ENCODE measurements at places on chromosomes 4 and X.
A peak's percentile ranks its signal among the peaks of the same experiment; 100 is the strongest.

DNA sequence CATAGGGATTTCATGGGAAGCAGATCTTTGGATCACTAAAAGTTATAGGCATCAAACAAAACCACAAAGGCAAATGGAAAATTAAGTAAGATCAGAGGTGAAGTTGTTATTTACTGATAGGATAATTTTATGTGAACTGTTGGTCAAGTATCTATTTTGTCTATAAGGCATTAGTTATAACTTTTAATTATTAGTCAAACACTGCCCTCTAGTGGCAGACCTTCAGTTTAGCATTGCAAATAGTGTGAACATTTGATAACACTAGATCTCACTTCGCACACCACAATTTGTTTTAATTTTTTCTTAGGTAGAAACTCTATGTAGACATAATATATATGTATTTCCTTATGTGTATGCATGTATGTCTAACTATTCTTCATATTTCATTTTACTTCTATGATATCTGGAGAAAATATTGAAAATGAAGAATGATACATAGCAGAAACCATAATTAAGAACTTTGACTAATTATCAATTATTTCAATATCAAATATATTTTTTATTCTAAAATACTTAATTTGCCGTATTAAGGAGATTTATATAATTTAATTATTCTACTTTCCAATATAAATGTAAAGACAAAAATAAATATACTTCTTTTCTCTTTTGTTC is 214.5 kb upstream of the TACR3 start:
- no peak for DNase-seq

DNA sequence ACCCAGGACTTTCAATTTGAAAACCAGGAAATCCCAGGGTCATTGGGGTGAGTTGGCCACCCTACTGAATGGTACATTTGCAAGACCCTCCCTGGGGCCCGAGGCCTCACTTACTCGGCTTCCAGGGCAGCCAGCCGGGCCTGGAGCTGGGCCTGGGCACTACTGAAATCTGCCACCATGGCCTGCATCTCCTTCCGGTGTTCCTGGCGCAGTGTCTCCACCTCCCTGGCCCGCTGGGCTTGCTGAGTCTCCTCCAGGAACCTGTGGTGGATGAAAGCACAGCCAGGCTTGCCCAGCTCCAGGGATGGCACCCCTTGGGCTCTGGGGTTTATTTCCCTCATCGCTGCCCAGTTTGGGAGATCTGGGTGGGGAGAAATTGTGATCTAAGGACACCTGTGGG is 24.7 kb downstream of the MED28 start:
- no peak for DNase-seq

GRCh38 chrX:86066998-86067397 is 19.6 kb upstream of the CHM start:
- DNase-seq = no peak

DNA sequence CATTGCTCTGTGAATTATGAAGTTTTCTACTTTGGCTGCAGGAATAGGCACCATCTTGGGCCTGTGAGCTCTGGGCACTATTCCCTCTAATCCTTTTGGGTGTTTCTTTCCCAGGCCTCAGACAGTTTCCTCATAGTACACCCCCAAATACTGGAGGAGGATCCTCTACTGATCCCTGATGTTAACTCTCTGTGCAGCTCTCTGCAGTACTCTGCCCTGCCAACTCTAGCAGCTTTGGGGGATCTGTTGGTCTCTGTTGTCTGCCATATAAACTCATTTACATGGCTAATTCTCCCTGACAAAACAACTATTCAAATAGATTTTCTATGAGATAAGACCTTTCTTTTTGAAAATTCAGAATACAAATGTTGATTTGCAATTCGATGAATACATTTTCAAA is 29.9 kb downstream of the USP53 start:
- no peak for DNase-seq

- DNase-seq = no peak
Observed at GRCh38 chr4:54092405-54093323, 7.3 kb upstream of the GSX2 start.

DNA sequence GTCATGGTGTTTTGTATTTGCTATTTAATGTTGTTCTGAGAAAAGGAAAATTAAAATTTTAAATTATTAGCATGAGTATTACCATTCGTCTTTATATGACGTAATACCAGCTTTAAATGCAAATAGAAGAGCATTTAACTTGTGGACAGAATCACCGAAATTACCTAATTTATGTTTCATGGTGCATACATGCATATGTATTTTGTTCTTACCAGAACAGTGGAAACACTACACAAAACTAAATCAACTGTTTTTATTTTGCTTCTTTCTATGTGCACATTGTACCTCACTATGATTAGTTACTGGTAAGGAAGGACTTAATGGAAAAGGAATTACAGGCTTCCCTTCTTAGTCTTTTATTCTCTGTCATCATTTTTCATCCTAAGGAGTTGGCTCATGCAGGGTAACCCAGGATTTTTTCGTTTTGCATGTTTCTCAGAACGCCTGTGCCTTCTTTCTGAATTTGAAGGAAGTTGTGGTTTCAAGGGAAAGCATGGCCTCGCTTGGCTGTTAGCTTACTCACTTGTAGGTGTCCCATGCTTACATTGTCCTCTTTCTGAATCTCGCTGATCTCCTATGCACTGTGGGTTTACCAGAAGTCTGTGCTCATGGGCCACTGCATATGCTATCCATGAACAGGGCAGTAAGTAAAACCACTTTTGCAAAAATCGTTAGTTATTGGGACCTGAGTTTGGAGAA is 300.0 kb upstream of the PUDP start:
- DNase-seq = no peak

DNA sequence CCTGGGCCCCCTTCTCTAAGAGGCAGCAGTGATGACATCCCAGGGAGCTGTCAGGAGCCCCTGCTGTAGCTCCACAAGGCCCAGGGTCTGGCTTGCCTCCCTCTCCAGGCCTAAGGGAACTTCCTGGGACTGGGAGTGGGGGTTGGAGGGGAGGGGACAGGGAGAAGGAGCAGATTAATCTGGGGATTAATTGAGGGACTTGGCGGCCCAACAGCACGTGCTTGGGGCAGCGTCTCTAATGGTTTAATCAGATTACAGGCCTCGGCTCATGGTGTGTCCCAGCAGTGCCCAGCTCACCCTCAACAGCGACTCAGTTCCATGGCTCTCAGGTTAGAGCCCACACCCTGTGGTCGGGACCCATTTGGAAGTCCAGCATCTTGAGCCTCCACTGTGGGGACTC is 47.9 kb downstream of the EFNB1 start:
- DNase-seq = no peak

GRCh38 chrX:119181491-119181890 is 53.9 kb upstream of the KIAA1210 start:
- no peak for DNase-seq

GRCh38 chrX:63503541-63503940 is 152.4 kb upstream of the SPIN4 start:
- no peak for DNase-seq

GRCh38 chr4:135098061-135098460 is 896.5 kb upstream of the PABPC4L start:
- DNase-seq = no peak

DNA sequence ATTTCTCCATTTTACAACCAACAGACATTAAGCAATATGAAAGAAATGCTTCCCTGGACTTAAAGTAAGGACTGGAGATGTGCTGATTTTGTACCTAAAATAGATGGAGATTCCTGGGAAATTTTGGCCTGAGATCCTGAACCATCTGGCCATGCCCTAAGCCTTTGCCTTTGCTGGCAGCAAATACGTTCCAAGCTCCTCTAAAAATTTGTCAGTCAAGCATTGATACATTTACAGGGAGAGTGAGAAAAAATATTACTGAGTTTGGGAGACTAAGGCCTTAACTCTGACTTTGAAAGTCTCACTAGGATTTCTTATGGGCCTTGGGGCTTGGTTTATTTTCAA is 63.9 kb downstream of the FHDC1 start:
- no peak for DNase-seq

- no peak for DNase-seq
Observed at GRCh38 chrX:39888730-39889129, 209.0 kb downstream of the BCOR start.

GRCh38 chr4:188971125-188971524 is 831.9 kb downstream of the TRIML1 start:
- no peak for DNase-seq

GRCh38 chrX:136629084-136629750 is 18.7 kb upstream of the CD40LG start:
- DNase-seq = no peak

DNA sequence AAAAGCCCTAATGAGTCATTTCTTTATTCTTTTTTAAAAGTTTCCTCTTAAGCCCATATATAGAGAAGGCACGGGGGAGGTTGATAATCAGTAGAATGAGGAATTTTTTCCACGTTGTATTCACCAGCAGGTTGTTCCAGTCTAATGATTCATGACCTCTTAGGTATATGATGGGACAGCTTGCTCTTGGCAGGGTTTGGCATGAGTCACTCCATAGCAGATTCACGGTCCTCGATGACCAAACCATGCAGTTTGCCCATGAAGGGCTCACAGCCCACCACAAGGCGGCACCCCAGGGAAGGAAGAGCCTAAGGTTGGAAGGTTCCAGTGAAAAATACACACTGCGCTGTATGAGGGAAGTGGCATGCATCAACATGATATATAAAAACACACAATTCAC is 623.8 kb upstream of the DIPK2B start:
- DNase-seq = peak; percentile 20

DNA sequence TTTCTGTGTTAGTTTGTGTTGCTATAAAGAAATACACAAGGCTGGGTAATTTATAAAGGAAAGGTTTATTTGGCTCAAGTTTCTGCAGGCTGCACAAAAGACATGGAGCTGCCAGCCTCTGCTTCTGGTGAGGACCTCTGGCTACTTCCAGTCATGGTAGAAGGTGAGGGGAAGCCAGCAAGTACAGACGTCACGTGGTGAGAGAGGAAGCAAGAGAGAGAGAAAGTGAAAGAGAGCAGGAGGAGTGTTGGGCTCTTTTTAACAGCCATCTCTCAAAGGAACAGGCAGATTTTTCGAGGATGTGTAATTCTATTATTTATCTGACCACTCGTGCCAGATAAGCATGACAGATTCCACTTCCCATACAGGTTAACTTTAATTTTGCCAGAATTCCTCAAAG is 1199.1 kb downstream of the ADGRL3 start:
- no peak for DNase-seq

DNA sequence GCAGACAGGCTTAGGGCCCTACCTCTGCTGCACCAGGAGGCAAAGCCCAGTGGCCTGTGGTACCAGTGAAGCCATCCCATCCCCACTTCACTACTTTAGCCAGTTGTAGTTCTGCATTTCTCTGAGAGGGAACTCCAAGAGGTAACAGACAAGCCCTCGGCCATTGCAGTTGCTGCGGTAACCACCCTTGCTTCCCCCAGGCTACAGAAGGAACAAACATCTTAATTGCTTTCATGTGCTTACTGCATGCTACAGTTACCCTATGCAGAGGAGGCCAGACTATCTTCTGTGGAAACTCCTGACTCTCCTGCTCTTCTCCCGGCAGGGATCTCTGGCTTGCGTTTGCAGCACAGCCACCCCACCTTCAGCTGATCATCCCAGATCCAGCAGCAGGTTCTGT is 67.8 kb downstream of the SPIN4 start:
- no peak for DNase-seq

GRCh38 chr4:150827226-150827625 is 187.9 kb downstream of the LRBA start:
- DNase-seq = no peak

DNA sequence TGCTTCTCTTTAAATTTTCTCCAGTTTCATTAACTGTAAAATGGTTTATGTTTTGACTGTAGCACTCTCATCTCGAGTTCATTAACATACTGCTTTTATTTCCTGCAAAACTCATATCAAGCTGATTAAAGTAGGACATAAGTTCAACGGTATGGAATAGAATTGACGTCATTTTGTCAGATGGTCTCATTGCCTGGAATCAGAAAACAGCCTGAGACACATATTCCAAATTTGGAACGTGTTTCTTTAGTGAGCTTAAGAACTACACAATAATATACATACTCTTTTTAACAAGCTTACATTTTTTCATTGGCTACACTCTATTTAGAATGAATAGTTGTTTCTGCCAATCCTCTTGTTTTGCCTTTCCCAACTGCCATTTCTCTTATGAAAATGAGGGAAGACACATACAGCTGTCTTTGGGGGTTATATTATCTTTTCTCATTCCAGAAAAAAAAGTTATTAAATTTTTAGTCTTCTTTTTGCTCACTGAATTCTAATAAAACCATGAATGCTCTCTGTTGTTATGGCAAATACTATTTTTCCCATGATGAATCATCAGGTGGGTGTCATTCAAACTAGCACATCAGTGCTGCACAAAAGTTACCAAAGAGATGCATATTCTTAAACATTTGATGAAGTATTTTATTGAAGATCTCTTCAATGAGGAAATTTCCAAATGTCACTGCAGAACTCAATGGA is 162.8 kb downstream of the GABRB1 start:
- DNase-seq = no peak

DNA sequence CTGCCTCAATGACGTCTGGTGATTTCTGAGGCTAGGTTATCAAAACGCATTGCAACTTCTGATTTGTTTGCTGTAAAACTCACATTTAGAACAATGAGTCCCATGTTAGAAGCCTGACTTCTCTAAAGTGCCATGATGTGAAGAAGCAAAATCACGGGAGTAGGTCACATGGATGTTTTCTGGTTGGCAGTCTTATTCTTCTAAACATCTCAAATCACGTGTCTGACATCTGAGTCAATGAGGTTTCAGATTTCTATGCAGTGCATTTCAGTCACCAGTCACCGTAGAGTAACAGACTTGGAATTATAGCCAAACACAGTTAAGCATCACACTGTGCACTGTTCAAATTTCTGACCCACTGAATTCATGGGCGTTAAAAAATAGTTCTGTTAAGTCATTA is 482.1 kb downstream of the TMA16 start:
- DNase-seq = no peak

GRCh38 chr4:61619528-61619927 is 419.4 kb downstream of the ADGRL3 start:
- no peak for DNase-seq

DNA sequence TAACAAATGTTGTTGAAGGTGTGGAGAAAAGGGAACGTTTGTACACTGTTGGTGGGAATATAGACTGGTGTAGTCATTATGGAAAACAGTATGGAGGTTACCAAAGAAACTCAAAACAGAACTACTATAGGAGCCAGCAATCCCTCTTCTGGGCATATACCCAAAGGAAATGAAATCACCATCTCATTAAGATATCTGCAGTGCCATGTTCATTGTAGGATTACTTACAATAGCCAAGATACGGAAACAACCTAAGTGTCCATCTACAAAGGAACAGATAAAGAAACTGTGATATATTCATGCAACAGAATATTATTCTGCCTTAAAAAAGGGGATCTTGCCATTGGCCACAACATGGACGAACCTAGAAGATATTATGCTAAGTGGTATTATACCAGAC is 22.2 kb downstream of the APBB2 start:
- DNase-seq = no peak

GRCh38 chr4:119139822-119140252 is 4.2 kb downstream of the MYOZ2 start:
- no peak for DNase-seq

DNA sequence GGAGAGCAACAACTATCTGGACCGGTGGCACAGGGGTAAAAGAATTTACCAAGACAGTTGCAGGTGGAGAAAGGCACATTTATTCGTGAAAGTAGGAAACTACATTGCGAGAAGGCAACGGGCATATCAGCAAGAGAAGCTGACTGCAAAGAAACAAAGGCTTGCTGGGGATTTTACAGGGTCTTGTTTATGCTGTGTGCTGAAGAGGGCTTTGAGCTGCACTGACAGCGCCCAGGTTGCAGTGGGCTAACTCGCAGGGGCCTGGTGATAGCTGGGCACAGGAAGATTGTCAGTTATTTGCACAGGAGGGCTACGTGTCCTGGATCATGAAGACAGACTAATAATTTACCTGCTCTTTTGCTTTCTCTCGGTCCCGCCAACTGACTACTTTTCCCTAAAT is 10.7 kb downstream of the TLR3 start:
- DNase-seq = no peak

Measured in 8988T (cell line).